ENCODE measurements at places on chromosomes 16 and 17.

DNA sequence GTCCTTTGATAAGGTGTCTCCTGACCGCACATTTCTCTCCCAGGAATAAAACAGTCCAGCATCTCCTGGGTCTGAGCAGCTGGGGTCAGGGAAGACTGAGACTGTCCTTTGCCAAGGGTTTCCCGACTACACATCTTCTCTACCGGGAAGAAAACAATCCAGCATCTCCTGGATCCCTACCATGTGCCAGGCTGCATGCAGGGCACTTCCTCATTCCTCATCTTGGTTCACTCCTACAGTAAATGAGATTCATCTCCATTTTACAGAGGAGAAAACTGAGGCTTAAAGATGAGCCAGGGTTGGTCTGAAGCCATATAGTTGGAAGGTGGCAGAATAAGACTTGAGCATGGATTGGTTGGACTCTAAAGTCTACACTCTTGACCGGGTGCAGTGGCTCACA, 36.7 kb downstream of the NOG start:
- no peak for DNase-seq

GRCh38 chr17:64938925-64939474, 19.7 kb upstream of the LRRC37A3 start:
- DNase-seq = no peak

DNA sequence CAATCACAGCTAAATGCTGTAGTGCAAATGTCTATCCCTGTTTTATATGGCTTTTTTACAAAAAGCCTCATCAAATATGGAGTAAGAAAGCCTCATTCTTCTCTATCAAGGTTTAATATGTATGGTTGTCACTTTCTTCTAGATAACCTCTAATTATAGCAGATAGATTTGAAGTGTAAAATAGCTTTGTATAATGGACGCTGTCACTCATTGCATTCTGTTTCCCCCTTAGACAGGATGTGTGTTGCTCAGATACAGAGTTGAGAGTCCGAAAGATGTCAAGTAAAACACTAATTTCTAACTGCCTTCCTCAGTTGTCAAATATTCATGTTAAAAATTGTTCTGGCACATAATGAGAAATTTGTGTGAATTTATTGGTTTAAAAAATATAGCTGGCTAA, 88.0 kb downstream of the NLK start:
- DNase-seq = no peak

DNA sequence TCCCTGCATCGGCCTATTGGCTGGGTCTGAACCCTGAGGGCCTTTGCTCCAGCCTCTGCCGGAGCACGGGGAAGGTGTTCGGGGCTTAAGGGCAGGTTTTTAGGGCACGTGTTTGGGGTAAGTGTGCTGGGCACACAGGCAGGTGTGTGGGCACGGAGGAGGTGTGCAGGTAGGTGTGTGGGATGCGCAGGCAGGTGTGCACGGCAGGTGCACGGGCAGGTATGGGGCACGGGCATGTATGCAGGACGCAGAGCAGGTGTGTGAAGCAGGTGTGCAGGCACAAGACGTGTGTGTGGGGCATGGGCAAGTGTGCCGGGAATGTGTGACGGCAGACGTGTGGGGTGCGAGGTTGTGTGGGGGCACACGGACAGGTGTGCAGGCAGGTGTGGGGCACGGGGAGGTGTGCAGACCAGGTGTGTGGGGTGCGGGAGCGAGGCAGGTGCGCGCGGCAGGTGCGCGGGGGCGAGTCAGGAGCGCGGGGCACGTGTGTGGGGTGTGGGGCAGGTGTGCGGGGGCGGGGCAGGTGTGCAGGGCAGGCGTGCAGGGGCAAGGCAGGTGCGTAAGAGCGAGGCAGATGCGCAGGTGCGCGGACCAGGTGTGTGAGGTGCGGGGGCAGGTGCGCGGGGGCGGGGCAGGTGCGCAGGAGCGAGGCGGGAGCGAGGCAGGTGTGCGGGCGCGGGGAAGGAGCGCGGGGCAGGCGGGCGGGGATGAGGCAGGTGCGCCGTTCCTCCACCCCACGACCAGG, 28.6 kb upstream of the METRNL start:
- DNase-seq = no peak

- DNase-seq = peak; percentile 49
These were observed 27.1 kb downstream of the HNF1B start for GRCh38 chr17:37717627-37718323.

DNA sequence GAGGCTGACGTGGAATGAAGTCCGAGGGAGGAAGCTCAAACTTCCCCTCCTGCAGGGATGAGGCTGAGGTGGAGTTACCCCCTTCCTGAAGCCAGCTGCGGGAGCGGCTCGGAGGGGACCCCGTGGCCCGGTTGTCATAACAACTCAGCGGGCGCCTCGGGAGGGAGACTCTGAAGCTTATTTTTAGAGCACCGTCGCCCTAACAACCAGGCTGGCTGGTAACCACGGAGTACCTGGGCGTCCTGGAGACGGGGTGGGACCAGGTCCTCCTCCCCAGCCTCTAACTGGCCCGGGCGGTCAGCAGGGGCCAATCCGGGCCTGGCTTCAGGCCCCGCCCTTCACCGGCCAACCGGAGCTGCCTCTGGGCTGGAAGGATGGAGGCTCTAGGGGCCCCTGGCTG, 27.7 kb downstream of the NECAB2 start:
- peak; percentile 6 for DNase-seq

- no peak for DNase-seq
These were observed 45.6 kb downstream of the ZFPM1 start for GRCh38 chr16:88498576-88499208.

- DNase-seq = no peak
These were observed 50.3 kb downstream of the RPH3AL start for GRCh38 chr17:302300-302698.

DNA sequence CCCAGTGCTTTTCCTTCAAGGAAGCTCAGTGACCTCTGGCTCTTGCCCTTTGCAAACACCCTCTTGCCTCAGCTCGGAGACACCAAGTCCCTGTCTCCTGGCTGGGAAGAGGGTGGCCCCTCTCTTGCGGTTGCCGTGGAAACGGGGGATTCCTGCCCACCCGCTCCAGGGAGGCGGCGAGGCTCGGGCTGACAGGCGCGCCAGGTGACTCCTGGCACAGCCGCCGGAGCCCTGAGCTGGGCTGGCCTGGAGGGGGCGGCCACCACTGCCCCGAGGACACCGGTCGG, 71.4 kb downstream of the ABR start:
- no peak for DNase-seq

DNA sequence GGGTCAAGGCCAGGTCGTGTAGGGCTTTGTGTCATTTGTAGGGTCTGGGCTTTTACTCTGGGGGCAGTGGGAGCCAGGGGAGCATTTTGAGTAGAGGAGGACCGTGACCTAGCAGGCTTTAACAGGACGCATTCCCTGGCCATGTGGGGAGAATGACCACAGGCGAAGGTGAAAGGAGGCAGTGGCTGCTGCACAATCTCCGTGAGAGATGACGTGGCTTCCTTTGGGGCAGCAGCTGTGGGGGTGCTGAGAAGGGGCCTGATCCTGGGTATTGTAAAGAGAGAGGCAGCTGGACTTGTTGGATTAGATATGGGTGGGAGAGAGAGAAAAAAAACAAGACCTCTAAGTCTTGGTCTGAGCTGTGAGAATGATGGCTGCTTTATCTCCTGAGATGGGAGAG, 46.0 kb downstream of the KATNIP start:
- DNase-seq = no peak

- no peak for DNase-seq
These were observed 460.4 kb upstream of the EEF2KMT start for GRCh38 chr16:5557966-5558365.

GRCh38 chr16:35562471-35562870, 2103.1 kb downstream of the TP53TG3F start:
- DNase-seq = no peak

Data from fibroblast of skin of right biceps (primary cell).